ENCODE measurements at places on chromosomes 2 and 18.

DNA sequence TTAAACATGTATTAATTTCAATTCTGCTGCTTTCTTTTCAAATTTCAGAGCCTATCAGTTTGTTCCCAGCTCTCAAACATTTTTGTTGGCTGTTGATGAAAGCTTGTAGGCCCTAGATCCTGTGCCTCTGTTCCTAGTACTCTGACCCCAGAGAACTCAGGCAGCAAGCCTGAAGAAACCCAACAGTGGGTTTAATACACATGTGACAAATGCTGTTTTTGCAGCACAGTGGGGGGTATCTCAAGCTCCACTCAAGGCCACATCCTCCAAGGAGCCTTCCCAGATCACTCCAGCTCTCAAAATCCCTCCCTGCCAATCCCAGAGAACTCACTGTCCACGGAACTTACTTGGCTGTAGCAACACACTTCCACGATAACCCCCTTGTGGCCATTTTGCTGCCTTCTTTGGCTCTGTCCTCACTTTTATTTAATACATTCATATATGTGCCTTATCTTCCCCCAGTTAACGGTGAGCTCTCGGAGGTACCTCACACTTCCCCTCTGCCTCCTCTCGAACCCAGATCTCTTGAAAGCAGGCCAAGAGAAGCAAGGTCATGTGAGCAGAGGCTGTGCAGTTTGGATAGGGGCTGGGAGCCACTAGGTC is 122.4 kb downstream of the TNS1 start:
- DNase-seq, result no peak

GRCh38 chr2:34291076-34291475 is 692.0 kb upstream of the FAM98A start:
- no peak for DNase-seq

DNA sequence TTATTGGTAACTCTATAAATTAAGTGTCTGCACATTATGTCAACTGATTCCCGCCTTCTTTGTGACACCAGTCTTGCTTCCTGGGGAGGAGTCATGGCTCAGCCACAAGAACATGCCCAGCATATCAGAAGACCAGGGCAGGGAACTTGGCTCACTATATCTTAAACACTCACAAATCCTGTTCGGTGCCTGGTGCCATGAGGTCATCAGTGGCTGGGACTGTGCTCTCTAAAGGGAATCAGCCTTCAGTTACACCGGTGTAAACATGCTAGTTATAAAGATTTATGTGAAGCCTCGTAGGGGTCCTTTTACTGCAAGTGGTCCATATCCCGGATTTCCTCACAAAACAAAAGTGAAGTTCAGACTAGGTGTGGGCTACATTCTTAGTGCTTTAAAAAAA is 73.1 kb upstream of the ZNF521 start:
- no peak for DNase-seq

- no peak for DNase-seq
Measured at GRCh38 chr2:64225491-64225890, 81.3 kb upstream of the PELI1 start.

GRCh38 chr2:222038067-222038802 is 260.6 kb downstream of the PAX3 start:
- peak; percentile 28 for DNase-seq

DNA sequence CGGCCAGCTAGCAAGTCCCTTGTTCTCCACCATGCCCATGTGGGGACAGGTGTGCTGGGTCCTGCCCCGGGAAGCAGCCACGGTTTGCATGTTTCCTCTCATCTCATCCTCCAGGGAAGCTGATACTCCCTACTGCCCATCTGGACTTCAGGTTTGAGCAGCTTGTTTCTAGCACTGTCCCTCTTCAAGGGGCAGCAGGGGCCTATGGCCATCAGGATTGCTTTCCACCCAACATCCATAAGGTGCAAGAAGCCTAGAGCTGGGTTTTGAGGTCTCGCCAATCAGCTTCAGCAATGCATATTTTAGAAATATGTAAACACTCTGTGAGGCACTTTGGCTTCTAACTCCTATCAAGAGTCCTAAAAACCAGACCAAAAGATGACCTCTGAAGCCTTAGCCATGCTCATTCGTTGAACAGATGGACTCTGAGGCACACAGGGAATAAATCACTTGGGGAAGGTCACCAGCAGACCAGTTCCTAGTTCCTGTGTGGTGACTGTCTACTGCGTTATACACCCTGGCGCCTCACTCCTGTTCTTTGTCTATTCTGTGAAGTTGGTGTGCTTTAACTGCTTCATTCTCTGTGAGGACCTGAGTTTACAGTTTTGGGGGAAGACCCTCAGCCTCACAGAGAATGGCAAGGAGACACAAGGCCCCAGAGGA is 192.6 kb upstream of the TWIST2 start:
- DNase-seq, result no peak

DNA sequence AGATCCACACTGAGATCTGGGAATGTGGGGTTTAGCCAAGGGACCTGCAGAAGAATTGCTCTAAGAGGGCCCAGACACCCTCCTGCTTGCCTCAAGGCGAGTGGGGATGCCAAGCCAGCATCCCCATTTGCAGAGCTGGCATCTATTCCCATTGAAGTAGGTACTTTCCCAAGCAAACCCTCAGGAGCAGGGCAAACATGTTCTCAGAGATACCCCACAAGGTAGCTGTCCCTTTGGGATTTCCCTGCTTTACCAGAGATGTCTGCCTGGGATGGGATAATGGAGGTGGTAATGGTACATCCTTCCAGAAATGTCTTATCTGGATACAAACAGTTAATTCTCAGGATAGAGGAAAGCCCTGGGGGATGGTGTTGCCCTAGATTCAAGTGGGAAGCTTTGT is 51.2 kb downstream of the GYPC start:
- DNase-seq, result no peak

DNA sequence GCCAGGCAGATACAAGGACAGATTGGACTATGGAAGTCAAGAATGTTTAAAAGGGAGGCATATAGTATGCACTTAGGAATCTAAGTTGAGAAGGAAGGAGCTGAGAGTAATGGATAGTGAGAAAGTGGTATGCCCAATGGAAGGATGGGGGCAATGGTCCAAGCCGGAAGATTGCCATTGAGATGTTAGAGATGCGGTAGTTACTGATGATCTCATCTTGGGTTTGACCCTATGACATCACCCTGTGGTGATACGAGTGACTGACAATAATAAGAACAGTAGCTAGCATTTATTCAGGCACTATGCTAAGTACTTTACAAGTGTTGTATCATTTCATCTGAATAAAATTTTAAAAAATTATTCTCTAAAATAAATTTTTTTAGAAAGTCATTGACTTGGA is 38.5 kb upstream of the ACMSD start:
- DNase-seq, result no peak

- DNase-seq, result no peak
Measured at GRCh38 chr2:16100006-16100405, 159.7 kb downstream of the MYCN start.

DNA sequence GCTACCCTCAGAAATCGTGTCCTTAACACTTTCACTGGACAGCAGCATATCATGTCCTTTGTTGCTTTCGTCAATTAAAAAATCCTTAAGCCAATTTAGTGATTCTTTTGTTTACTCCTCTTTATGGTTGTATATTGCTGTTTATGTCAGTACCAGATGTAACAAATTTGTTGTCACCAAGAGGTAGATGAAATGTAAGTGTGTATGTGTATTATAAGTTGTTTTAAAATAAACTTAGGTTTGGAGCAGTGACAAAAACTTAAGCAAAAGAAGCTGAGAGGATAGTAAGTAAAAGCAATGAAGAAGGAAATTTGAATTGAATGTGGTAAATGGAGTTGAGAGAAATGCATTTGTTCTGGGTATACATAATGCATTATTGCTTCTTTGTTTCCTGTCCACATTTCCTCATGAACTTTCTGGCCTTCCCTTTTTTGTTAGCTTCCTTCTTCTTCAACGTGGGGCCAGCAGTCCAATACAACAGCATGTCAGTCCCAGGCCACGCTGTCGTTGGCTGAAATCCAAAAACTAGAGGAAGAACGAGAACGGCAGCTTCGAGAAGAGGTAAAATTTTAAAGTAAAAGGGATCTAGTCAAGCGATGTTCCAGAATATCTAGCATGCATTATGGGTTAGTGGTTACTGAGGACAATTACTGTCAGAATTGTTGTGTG is 30.5 kb upstream of the SNORC start:
- DNase-seq, result no peak

DNA sequence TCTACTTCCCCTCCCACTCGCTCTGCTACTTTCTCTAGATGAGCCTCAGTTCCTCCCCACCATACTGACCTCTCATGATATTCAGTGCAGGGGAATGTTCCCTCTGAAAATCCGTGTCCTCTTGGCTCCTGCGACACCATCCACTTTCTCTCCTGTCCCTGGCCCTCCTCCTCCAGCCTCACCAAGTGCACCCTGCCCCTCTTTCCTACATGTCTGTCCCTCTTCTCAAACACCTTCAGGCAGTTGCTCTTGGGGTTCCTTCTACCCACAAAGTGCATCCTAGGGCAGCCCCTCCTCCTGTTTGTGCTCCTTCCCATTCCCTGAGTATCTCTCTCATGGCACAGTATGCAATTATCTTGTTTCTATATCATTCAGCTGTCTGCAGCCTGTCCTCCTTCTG is 246.4 kb upstream of the RAB6C start:
- DNase-seq, result no peak

DNA sequence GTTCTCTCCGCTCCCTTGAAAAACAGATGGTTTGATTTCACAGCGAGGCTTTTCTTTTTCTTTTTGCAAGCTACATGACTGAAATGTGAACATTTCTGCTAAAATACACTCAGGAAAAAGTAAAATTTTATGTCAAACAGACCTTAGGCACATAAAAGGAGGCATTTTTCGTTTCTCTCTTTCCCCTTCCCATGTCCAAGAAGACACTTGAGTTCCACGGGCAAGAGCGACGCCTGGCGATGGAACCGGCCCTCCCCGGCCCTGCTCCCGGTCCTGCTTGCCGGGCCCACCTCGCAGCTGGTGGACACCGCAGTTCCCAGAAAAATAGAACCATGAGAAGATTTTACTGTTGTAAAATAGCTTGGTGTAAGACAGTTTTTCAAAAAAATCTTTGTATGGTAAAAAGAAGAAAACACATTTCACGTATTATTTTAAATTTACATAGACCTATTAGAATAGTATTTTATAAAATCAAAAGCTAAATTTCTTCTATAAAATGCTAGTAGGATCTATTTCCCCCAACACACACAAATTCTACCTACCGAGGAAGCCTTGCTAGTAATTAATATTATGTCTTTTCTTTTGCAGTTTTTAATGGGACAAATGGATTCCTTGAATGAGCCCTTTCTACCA is 2.3 kb upstream of the ALKAL2 start:
- peak; percentile 76 for DNase-seq

DNA sequence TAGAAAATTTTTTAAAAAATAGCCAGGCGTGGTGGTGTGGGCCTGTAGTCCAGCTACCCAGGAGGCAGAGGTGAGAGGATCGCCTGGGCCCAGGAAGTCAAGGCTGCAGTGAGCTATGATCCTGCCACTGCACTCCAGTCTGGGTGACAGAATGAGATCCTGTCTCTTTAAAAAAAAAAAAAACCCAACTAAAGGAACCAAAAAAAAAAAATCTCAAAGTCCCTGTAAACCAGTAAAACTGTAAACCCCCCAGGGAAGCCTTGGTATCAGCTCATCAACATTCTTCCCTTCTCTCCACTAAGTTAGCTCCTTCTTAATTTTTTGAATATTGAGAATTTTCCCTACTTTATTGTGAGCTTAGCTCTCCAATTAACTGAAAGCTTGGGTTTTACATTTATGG is 8.4 kb upstream of the MCFD2 start:
- DNase-seq, result no peak

- no peak for DNase-seq
Measured at GRCh38 chr2:162007447-162008040, 66.5 kb downstream of the DPP4 start.

DNA sequence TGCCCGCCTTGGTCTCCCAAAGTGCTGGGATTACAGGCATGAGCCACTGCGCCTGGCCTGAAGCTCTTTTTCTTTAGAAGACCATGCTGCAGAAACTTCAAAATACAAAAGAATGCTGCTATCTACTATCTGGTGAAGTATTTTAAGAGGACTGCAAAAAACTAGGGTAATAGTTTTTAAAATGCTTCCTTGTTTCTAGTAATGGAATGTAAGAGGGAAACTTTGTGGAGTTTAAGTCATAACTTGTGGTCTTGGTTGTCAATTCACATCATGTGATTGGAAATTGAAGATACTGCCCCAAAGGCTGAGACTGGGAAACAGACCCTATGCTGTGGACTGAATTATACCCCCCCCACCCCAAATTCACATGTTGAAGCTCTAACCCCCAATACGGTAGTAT is 68.3 kb downstream of the B3GNT2 start:
- DNase-seq, result no peak

- peak; percentile 64 for DNase-seq
Measured at GRCh38 chr2:176126929-176127773, 2.4 kb upstream of the HOXD8 start.

GRCh38 chr2:117888897-117889296 is 74.4 kb downstream of the DDX18 start:
- DNase-seq, result no peak

DNA sequence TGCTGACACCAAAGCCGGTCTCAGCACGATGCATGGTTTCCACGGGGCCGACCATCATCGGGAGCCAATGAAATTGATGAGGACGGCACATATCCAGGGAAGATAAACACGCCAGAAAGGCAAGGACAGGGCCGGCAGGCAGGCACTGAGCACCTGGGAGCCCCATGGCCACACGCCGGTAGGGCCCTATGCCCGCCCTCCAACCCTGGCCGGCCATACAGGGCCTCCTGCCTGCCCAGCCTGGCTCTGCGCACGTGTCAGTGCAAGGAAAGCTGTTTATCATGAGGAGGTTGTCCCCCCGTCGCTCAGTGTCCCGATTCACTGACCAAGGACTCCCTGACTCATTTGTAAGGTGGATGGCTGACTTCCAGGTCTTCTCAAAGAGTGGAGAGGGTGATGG is 237.5 kb downstream of the GLI2 start:
- no peak for DNase-seq

DNA sequence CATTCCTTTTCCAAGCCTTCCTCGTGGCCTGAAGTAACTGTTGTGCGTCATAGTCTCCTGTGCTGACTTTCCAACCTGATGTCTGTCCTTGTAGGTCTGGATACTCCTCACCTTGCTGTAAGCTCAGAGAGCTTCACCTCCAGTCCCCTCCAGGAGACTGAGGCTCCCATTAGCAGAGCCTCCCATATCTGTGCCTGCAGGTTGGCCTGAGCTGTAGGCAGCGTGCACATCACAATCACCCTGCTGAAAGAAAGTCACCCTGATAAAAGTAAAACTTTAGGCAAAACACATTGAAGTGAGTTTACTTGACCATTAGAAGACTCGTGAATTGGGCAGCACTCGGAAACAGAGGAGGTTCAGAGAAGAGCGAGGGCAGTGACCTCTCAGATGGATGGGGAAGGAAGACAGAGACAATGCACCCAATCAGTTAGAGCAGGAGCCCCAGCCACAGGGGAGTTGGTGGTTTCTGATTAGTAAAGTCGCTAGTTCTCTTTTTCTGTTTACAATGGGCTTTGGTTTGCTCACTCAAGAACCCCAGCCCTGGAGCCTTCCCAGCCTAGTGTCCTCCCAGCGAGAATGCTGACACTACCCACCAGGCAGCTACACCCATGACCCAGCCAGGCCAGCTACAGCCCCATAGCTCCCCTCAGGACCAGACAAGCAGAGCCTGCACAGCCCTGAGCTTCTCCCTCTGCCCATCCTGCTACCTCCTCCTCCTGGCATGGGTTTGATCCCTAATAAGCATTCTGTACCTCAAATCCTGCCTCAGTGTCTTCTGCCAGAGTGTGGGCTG is 12.1 kb upstream of the TPO start:
- DNase-seq, result no peak

GRCh38 chr2:129744649-129745048 is 234.8 kb upstream of the RAB6C start:
- no peak for DNase-seq
